AG04449 (cell line): ENCODE measurements at places on chromosomes 1 and 21.

DNA sequence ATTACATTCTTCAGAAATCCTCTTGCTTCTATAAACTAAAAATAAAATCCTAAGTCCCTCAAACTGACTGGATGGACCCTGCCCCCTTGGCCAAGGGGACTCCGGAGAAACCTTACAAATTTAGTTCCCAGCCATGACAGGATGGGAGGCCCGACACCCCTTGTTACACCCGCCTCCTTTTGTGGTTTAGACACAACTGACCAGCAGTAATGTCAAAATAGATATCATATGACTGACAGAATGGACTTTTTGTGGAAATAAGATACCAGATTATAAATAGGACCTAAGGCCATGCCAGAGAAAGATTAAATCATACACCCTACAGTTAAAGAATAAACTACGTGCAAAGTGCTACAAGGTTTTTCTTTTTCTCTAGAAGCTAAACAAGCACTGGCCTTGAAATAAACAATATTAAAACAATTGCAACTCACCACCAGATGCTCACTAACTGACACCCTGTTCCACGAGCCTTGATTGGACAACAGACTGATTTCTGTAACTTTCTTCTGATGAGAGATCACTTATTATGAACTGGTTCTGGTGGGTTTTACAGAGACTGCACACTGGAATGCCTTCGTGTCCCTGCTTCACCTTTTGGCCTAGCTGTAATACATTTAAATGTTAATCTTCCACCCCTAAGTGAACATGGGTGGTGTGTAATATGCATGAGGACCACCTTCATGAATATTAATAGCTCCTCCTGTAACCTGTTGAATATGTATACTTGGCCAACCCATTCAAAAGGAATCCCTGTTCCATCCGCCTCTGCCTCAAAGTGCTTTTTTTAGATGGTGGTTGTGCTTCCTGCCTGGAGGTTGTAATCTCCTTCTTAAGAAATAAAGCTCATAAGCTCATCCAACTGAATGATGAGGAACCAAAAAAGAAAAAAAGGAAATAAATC is 99.6 kb downstream of the ODF2L start:
- DNase-seq: no peak

DNA sequence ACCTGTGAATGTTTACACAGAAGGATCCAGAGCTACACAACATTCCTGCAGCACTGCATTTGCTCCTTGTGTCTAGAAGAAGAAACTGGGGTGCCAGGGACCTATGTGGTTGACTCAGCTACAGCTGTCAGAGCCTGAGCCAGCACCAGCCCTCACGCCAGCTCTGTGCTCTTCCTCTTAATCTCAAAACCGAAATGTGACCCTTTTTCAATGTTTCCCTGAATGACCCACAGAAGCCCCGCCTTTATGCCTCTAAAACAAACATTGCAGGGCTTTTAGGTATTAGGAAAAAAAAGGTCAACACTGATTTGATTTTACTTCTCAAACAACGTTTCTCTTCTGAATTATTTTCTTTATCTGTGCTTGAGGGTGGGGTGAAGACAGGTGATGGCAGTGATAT is 260.5 kb downstream of the DYRK1A start:
- DNase-seq: no peak

DNA sequence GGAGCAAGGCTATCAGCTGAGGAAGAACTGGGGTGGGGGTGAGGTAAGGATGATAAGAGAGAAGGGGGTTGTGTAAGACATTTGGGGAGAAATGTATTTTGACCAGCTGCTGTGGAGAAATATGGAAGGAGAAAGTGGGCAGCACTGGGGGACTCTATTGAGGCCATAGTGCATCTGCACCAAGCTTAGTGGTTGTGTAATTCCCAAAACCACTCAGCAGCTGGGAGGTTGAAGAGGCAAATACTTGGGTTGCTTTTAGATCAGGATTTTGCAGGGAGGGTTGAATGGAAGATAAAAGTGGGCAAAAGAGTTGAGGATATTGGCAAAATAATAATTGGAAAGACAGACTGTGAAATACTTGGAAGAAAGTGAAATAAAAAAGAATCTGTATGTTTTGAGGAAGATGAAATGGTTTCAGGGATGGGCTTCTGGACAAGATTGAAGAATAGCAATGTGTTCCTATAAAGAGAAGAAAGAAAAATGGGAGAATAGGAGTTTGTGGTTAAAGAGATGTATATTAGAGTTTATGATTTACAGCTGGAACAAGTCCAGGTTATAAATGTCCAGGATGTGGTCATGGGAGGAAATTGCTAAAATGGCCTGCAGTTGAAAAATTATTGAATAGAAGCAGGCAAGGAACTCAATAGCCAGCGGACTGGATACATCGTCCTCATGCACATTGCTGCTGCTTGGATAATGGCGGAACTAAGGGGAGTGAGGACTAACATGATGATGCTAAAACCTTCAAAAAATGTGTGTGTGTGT is 162.7 kb downstream of the DNM3 start:
- no peak for DNase-seq

DNA sequence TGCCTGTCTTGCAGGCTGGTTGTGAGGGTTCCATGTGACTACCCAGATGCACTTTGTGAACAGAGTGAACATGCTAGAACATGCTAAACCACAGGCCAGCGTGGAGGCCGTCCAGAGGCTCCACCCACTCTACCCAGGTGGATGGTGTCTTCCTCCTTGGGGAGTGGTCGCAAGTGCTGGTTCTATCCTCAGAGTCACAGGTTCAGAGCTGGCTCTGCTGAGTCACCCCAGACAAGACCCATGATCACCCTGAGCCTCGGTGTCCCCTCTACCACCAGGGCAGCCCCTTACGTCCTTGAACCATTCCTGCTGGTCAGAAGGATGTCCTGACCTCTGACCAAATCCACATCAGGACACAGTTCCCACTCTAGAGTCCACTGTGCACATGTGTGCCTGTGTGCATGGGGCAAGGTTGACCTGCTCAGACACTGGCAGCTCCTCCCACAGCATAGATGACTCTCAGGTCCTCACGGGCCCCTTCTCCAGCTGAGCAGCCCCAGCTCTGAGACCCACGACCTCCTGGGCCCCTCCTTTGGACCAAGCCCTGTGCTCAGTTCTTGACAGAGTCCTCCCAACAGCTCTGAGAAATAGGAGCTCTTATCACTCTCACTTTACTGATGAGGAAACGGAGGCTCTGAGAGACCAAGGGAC is 391.8 kb downstream of the MATN1 start:
- DNase-seq: no peak

- no peak for DNase-seq
Measured at GRCh38 chr1:174872615-174873058, 127.1 kb upstream of the CACYBP start.

DNA sequence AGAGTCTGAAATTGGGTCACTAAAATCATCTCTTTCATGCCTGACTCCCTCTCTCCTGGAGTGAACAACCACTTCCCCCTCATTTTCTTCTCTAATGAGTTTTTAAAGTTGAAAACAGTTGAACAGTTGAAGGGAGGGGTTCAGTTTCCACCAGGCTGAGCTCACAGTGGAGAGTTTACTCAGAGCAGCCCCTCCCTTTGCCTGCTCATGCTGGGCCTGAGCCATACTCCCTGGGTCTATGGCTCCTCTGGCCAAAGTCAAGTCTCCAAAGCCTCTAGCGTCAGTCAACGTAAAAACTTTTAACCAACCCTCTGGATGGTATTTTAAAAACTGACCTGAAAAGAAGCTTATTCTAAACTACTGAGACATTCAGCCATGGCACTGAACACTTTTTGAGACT is 100.8 kb upstream of the RNPC3 start:
- DNase-seq: no peak

- DNase-seq: no peak
Measured at GRCh38 chr1:110597966-110598365, 8.2 kb downstream of the KCNA2 start.

- DNase-seq: no peak
Measured at GRCh38 chr1:110605901-110606656, at the start of gene KCNA2. KCNA2 (minus strand) TSS chr1:110606358; CDS start chr1:110604782, 1,576 bp downstream.

- DNase-seq: no peak
Measured at GRCh38 chr1:64590316-64590715, 120.4 kb downstream of the CACHD1 start.

DNA sequence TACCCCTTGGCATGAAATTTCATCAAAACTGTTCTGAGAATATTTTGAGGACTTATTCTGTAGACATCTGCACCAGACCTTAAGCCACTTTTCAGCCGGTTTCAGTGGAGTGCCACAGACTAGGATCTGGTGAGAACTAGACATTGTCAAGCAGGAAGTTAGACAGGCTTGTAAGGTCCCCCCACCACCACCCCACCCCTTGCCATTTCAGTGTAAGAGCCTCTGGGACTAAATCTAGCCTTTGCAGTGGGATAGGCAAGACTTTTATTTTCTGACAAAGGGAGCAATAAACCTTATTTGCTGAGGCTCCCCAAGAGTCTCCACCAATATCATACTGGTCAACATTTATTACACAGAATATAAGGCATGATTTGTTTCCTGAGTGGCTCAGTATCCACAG is 77.9 kb upstream of the EXO1 start:
- no peak for DNase-seq

- no peak for DNase-seq
Measured at GRCh38 chr1:2170211-2170610, 24.4 kb downstream of the FAAP20 start.

DNA sequence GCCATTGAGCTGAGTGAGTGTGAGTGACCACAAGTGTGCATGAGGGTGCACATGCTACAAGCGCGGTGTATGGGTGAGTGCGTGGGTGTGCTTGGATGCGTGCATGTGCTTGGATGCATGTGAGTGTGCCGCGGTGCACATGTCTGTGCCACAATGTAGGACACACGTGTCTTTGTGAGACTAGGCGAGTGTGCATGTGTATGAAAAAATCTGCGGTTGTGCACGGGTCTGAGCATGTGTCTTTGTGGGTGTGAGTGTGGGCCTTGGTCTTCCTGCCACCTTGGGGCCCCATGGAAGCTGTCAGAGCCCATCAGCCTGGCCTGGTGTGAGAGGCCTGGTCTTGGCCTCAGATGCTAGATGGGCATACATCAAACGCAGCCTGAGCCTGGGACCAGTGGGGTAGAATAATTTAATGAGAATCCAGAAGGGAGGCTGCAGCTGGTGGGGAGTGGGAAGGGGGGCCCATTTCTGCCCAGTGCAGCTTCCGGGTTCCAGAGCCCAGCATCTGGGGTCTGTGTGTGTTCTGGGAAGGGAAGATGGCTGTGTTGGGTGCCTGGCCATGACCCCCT is 103.9 kb upstream of the SLC2A1 start:
- DNase-seq: no peak

GRCh38 chr1:10912441-10912840 is 100.0 kb upstream of the TARDBP start:
- DNase-seq: no peak

GRCh38 chr1:10181154-10181553 is 29.2 kb upstream of the KIF1B start:
- DNase-seq: no peak
